ENCODE measurements at places on chromosomes 12 and 14.

DNA sequence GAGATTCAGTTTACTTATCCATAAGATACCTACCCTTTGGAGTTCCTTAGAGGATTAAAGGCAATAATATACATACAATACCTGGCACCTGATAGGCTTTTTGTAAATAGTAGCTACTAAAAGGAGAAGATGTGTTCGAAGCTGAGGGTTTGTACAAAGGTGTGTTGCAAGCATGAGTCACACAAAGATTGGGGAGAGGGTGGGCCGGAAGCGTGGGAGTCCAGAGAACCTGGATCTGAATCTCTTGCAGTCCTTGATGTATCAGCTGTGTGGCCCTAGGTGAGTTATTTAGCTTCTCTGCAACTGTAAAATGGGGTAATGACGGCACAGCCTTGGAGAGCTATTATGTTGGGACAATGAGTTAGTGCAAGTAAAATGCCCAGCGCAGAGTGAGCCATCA lies 61.6 kb upstream of the PSMC1 start:
- DNase-seq, result no peak

GRCh38 chr14:83153081-83153480 lies 1619.4 kb upstream of the SEL1L start:
- DNase-seq, result no peak

DNA sequence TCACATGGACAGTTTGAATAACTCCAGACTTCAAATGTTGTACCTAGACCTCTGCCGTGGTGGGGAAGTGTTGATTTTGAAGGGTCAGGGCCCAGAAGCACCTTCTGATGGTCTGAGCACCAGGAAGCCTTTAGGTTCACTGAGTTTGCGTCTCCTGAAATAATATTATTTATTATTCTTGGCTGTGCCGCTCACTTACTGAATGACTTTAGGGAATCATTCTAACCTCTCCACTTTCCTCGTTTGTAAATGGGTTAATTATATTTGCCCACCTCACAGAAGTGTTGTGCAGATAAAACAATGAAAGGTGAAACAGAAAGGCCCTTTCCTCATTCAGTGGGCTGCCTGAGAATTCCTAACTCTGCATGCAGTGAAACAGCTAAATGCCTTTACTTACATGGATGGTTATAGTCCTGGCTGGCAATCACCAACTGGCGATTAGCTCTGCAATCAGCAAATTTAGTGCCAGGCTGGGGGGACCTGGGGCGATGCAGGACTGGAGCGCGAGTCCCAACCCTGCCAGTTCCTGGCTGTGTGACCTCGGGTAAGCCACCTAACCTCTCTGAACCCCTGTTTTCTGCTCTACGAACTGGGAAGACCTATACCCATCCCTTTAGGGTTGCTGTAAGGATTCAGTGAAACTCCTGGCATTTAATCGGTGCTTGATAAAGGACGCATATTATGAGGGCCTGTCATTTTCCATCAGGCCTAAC lies 57.5 kb downstream of the MAP1LC3B2 start:
- DNase-seq, result no peak

DNA sequence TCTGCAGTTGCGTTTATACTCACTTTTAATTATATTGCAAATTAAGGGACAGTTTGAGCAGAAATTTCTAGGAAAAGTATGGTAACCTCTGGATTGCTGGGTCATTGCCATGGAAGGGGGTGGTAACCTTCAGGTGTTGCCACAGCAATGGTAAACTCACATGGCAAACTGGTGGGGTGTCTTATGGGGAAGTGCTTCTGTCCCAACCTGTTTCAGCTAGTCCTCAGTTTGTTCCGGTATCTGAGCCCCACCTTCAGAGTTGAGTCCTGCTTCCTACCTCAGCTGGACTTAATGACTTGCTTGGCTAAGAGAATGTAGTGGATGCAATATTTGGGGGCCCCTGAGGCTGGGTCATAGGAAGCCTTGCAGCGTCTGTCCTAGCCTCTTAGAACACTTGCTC lies 7.3 kb upstream of the CLMN start:
- DNase-seq, result no peak

- peak; percentile 68 for DNase-seq
Observed at GRCh38 chr12:111221062-111222026, 147.6 kb downstream of the PHETA1 start.

- peak; percentile 79 for DNase-seq
Observed at GRCh38 chr14:60845523-60845922, 111.0 kb downstream of the MNAT1 start.

DNA sequence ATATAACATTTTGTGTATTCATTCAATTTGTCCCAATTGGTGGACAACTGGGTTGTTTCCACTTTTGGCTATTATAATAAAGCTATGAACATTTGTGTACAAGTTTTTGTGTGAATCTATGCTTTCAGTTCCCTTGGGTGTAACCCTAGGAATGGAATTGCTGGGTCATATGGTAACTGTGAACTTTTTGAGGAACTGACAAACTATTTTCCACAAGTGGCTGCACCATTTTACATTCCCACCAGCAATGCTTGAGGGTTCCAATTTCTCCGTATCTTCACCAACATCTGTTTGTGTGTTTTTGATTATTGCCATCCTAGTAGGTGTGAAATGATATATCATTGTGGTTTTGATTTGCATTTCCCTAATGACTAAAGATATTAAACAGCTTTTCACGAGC lies 13.0 kb downstream of the LPCAT3 start:
- no peak for DNase-seq

GRCh38 chr14:106491851-106492250 lies 965.5 kb downstream of the TMEM121 start:
- no peak for DNase-seq

All from Kasumi-1 (cell line).